ENCODE measurements at places on chromosomes 7 and 10.

DNA sequence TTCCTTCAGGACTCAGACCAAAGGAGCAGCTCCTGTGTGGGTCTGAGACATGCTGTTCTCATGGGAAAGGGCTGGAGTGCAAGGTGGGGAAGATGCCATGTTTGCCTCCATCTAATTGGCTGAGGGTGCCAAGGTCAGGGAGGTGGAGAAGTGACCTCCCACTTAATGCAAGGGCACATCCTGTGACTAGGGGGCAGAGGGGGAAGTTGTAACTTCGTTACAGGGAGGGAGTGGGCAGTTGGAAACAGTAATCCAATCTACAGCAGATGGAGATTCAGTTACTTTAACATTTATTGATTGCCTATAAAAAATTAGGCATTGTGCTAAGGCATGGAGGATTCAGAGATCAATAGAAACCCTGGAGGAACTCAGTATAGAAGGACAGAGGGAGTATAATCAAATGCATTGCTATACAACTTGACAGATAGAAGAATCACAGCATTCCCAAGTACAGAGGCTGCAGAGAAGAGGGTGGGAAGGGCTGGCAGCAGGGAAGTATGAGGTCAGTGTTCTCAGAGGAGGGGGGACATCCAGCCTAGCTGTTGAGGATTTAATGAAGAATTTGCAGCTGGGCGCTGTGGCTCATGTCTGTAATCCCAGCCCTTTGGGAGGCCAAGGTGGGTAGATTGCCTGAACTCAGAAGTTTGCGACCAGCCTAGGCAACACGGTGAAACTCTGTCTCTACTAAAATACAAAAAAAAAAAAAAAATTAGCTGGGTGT is 75.9 kb downstream of the CCNY start:
- DNase-seq, result no peak

- no peak for DNase-seq
Measured at GRCh38 chr7:6286486-6286885, 14.1 kb upstream of the CYTH3 start.

DNA sequence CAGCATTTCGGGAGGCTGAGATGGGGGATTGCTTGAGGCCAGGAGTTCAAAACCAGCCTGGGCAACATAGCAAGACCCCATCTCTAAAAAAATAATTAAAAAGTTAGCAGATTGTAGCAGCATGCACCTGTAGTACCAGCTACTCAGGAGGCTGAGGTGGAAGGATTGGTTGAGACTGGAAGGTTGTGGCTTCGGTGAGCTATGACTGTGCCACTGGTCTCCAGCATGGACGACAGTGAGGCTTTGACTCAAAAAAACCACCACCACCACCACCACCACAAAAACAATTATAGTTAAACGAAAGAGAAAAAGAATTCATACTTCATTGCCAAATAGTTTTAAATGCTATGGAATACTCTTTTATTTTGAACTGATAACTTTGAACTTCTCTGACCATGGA is 63.4 kb downstream of the VTI1A start:
- peak; percentile 60 for DNase-seq

DNA sequence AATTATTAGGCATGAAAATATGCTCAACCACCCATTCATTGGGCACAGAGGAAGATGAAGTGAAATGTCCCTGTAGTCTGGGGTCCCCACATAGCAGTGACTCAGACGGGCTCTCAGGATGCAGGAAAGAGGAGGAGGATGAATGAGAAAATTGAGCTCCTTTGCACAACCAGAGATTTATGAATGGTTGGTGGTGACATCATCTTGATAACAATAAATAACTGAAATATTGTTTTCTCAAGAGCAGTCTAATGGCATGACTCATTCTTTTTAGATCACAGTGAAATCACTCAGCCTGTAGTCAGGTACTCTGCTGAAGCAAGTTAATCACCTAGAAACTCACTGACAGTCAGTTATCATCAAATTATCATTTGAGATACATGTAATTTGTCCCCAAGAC is 254.1 kb downstream of the RELN start:
- DNase-seq, result no peak

- no peak for DNase-seq
Measured at GRCh38 chr10:20984662-20985061, 87.6 kb upstream of the NEBL start.

GRCh38 chr10:117685431-117685830 is 142.9 kb downstream of the EMX2 start:
- DNase-seq, result no peak

GRCh38 chr7:130865408-130866236 is 131.6 kb upstream of the KLF14 start:
- DNase-seq, result no peak

DNA sequence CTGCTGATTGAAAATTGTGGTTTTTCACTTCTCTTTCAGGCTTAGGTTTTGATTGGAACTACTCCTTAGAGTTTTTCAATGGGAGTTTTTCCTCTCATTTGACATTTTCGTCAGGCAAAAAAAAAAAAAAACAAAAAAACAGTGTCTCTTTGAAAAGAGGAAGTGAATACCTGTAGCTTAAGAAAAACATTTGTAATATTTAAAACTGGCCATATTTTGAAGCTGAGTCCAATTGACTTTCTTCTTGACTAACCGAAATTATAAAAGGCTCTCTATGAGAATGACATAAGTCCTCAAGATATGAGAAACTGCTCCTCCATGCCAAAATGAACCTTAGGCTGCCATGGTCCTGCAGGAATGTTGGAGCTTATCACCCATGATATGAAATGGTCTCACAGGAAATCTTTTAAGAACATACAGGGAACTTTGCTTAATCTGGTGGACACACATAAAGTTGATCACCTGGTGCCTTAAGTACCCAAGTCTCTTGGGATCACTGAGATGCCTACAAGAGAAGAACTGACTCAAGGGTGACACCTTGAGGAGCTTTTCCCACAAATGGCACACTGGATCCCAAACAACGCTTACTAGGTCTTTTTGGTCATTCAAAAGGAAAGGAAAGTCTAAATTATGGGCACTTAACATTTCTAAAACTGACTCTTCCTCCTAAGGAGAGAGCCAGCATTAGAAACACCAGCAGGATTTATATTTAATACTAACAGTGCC is 263.4 kb downstream of the CDC14C start:
- no peak for DNase-seq

- DNase-seq, result no peak
Measured at GRCh38 chr10:118332948-118333710, 9.0 kb downstream of the FAM204A start.

GRCh38 chr10:124059551-124059950 is 33.8 kb downstream of the CHST15 start:
- no peak for DNase-seq

- no peak for DNase-seq
Measured at GRCh38 chr7:138458576-138459412, 1.3 kb upstream of the TRIM24 start.

GRCh38 chr7:68550027-68550426 is 1048.2 kb upstream of the AUTS2 start:
- no peak for DNase-seq

DNA sequence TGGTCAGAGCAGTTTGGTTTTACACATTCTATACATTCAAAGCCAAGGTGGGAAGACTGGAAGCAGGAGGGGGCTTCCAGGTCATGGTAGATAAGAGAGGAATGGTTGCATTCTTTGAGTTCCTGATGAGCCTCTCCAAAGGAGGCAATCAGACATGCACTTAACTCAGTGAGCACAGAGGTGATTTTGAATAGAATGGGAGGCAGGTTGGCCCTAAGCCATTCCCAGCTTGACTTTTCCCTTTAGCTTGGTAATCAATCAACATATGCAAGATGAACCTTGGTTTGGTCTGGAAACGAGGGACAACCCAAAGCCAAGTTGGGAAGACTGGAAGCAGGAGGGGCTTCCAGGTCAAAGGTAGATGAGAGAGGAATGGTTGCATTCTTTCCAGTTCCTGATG is 31.4 kb downstream of the TCERG1L start:
- DNase-seq, result no peak

DNA sequence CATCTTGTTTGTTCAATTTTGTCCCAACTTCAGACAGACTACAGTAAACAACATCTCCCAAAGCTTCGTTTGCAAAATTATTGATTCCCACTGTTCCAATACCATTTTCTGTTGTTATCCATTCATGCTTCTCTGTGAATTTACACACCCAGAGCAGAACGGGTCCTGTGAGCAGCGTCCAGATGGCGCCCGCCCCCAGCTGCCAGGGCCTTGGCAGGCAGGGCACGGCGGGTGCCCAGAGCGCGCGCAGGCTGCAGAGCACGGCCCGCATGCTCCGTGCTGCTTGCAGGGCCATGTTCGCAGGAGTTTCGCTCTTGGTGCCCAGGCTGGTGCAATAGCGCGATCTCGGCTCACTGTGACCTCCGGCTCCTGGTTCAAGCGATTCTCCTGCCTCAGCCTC is 32.5 kb upstream of the SEPTIN7 start:
- no peak for DNase-seq

DNA sequence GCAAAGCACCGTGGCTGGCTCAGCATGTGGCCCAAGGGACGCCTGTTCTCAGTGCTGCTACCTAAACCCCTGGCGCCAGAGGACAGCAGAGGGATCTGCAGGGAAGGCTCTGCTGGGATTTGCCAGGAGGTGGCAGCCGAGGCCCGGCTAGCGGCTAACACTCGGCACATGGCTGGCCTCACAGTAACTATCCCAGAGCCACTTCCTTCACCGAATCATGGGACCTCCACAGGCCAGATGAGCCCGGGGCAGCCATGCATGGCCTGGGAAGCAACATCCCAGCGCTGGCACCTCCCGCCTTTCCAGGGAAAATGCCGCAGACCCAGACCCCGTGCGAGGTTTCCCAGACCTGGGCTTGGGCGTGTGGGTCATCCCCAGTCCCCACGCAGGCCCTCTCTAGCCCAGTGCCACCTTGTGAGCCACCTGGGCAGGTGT is 36.4 kb downstream of the DPYSL4 start:
- peak; percentile 82 for DNase-seq

DNA sequence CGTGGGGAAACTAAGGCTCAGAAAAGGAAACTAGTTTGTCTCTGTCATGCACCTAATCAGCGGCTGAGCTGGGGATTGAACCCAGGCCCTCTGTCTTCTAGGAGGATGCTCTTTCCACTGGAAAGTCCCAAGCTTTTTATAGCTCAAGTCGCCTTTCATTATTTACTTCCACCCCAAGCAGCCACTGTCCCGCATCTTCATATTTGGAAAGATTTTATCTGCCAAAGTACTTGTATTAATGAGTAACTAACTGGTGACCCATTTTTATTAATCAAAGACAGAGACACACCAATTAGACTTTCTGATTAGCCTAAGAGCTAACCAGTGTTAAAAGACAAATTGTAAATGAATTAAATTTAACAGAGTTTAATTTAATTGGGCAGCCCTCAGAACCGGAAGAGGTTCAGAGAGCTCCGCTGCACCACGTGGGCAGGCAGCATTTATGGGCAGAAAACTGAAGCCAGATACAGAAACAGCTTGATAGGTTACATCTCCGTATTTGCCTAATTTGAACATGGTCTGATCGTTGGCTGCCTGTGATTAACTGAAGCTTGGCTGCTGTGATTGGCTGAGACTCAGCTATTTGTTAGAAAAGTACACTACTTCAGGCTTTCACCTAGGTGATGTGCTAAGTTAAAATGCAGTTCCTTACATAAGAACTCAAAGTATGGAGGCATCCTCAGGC is 78.5 kb upstream of the PDCD4 start:
- no peak for DNase-seq

DNA sequence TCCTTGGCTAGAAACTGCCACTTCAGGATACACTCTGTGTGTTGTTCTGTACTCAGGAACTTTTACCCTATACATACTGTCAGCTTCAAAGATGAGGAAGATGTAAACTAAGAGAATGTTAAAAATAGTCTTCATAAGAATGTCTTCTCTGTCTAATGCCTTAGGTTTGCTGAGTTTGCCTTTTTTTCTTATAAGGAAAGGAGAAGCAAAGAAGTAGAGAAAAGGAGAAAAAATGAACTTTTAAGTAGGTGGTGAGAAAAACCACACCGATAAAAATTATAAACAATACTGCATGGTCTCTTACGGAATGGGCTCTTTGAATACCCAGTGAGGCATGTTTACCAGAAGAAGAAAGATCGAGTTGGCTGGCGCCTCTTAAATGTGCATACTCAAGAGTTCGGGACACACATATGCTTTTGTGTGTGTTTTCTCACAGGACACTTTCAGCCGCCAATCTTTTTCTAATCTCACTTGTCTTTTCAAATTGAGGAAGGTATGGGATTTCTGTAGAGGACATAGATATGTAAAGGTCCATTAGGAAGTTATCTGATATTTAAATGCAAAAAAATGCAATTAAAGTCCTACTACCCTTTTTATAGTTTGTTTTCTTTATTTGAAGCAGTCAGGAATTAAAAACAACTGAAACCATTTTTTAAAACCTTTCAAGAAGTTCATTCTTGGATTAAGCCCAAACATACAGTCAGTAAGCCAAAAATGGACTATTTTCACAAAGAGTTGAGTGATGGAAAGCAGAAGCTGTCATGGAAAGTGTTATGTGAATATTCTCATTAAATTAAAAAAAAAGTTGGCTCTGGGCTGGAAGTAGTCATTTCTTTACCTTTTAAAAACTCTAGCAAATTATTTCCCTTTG is 100.6 kb upstream of the MDFIC start:
- DNase-seq, result no peak

- DNase-seq, result no peak
Measured at GRCh38 chr7:150621376-150621775, 10.8 kb downstream of the GIMAP6 start.

DNA sequence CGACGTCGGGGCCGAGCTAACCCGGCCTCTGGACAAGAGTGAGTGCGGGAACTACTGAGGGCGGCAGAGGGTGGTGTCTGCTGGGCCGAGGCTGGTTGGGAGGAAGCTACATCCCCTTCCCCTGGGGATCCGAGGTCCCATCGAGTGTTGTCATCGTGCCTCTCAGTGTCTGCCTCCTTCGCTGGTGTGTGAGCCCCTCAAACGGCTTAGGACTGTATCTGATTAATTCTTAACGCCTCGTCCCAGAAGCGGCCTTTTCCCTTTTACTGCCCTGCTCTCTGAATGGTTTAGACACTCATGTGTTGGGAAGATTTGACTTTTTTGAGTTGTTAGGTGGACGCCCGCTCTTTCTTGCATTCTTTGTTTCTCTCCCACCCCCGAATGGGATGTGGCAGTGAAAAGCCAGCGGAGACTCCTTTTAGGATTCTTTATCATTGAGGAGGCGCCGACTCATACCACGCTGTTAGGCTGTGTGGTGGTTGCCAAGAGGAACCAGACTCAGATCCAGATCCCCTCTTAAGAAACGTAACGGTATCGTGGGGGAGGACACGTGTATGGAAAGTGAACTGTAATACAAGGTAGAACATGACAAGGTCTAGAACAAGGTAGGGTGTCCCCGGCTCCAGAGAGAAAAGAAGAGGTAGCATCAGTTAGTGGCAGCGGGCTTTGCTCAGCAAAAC is 631 bp downstream of the SUPV3L1 start:
- DNase-seq, result peak; percentile 64

DNA sequence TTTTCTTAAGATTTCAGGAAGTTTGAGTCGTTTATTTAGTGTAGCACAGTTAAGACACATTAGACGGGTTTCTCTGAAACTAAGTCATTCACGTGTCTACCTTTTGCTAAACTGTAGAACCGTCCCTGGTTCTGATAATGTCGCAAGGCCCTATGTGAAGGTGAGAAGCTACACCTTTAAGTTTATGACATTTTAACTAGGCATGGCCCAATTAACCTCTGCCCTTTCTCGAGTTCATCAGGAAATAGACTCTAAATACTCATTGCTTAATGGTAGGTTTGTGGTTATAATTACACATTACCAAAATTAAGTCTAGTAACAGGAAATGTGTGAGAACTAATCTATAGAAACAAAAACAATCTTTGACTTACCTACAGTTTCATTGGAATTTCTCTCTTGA is 126.6 kb upstream of the FZD8 start:
- no peak for DNase-seq

GRCh38 chr7:43384616-43385308 is 198.1 kb upstream of the STK17A start:
- no peak for DNase-seq

- no peak for DNase-seq
Measured at GRCh38 chr10:75146780-75147179, 35.3 kb downstream of the SAMD8 start.

All from activated CD8-positive, alpha-beta T cell treated with anti-CD3 and anti-CD28 coated beads for 36 hours (primary cell).